ENCODE measurements at places on chromosomes 1 and 21.

DNA sequence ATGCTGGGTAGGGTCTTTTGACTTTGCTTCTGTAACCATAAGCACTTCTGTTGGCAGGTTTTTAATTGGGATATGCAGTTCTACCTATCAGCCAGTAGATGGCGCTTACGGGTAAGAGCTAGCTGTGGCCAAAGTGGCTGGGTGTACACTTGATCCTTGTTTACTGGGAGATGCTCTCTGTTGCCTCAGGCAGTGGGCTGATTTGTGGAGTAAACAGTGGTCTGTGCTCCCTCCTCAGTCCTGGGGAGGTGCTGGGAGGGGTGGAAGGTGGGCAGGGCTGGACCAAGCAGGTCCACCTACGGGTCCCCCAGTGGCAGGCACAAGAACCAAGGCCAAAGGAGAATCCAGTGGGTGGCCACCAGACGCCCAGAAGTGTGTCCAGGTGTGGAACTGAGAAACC is 43.4 kb downstream of the RALGPS2 start:
- DNase-seq, result no peak

GRCh38 chr1:26164036-26164860 is 4.5 kb downstream of the C1orf232 start:
- peak; percentile 61 for DNase-seq

DNA sequence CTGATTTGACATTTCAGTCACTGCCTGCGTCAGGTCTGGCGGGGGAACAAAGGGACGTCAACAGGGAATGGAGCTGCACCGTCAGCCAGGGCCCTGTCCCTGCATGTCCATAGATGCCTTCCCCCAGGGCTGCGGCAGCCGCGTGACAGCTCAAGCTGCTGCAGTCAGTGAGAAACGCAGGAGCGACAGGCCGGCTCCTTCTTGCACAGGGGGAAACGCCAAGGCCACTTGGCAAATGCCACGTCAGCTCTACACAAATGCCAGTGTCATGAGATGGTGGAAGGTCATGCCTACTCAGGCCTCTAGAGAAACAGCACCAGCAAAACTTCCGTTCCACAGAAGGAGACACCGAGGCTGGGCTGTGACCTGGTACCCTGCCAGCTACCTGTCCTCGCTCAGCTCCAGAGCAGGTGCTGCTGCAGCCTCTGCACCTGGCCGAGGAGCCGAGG is 37.7 kb downstream of the SYF2 start:
- no peak for DNase-seq

DNA sequence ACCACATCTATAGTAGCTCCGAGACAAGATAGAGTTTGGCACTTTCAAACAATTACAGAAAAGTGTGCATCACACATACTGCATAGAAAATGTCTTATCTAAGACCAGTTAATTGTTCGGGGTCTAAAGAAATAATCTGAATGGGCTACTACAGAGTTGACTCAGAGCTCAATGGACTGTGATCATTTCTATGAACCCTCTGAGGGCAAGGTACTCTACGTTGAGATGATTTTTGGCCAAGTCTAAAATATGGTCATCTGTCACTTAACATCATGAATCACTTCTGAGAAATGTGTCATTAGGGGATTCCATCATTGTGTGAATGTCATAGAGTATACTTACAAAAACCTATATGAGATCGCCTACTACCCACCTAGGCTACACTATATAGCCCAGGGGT is 123.5 kb downstream of the SLC44A5 start:
- DNase-seq, result no peak

- no peak for DNase-seq
Measured at GRCh38 chr1:53987880-53988279, 30.1 kb downstream of the LDLRAD1 start.

- no peak for DNase-seq
Measured at GRCh38 chr1:66464351-66464750, 69.6 kb upstream of the SGIP1 start.

- no peak for DNase-seq
Measured at GRCh38 chr1:221991221-221991620, 249.3 kb upstream of the DUSP10 start.

DNA sequence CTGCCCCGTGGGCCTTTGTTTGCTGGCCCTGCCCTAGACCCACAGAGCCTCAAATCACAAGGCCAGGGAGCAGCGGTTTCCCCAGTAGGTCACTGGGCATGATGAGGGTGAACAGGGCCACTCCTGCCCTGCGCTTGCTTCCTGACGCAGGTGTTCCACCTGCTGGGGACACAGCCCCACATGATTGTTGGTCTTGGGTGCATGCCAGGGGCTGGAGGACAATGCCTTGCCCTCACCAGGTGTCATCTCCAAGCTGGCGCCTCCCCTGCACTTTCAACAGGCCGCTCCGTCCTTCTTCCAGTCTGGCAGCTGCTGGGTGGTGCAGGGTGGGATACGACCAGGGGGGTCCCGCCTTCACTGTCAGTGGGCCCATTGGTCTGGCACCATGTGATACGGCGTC is 24.3 kb downstream of the IL10RB start:
- DNase-seq, result no peak

DNA sequence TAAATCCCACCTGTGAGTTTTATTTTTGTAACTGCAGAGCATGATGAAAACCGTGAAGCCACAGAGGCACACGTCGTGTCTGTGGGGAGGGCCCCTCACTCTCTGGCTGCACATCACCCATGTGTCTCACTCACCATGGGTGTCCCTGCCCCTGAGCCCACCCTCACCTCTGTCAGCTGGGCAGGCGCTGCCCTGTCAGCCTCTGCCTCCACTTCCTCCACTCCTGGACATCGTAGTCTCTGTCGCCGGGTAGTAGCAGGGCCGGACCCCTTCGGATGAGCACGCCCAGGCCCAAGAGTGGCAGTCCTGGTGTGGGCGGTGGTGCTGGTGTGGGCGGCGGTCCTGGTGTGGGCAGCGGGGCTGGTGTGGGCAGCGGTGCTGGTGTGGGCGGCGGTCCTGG is 37.3 kb downstream of the COL18A1 start:
- DNase-seq, result no peak

- DNase-seq, result no peak
Measured at GRCh38 chr1:151705753-151706463, 10.7 kb downstream of the CELF3 start.

DNA sequence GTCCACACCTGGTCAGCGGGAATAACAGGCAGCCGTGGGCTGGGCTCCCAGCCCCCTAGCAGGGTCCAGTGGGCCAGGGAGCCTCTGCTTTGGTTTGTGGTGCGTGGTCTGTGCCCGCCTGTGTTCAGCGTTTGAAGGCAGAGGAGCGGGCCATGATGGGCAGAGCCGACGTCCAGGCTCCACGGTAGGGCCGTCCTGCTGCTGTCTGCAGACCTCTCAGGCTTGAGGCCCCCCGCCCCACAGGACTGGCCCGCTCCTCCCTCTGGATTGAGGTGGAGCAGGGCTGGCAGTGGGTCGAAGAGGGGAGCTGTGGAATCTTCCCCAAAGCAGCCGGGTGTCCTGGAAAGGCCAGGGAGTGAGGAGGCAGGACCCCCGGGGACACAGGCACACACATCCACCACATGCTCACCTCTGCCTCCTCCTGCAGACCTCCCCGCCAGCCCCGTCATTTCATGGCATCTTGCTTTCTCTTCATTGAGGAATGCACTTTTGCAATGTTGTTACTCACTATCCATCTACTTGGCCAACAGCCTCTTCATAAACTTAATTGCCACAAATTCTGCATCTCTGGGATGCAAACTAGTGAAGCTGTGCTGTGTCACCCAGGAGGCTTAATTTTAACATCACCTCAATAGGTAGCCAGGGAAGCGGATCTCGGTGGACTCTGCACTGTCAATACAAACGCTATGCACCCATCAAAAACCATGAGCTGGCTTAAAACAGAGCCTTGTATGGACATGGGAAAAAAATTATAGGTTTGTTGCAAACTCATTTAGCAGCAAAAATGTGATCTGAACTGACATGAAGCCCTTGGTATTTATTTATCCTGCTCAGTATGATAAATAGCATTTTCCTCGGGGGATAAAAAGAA is 85.9 kb downstream of the PDE9A start:
- DNase-seq, result no peak

DNA sequence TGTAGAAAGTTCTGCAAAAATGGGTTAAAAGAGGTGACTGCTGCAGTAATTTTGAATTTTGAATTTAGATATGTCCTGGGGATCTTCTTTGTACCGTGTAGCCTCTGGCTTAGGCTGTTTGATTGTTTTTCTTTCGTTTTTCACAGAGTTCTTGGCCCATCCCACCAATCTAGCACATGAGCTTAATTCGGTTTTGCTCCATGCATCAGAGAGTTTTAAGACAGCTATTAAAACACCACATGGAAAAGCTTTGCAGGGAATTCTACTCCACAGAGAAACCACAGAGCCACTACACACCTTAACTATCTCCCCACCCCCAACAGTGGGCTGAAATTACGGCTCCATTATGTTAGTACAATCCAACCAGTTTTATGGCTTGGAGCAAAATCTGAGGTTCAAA is 25.5 kb downstream of the SPAG17 start:
- DNase-seq, result no peak

DNA sequence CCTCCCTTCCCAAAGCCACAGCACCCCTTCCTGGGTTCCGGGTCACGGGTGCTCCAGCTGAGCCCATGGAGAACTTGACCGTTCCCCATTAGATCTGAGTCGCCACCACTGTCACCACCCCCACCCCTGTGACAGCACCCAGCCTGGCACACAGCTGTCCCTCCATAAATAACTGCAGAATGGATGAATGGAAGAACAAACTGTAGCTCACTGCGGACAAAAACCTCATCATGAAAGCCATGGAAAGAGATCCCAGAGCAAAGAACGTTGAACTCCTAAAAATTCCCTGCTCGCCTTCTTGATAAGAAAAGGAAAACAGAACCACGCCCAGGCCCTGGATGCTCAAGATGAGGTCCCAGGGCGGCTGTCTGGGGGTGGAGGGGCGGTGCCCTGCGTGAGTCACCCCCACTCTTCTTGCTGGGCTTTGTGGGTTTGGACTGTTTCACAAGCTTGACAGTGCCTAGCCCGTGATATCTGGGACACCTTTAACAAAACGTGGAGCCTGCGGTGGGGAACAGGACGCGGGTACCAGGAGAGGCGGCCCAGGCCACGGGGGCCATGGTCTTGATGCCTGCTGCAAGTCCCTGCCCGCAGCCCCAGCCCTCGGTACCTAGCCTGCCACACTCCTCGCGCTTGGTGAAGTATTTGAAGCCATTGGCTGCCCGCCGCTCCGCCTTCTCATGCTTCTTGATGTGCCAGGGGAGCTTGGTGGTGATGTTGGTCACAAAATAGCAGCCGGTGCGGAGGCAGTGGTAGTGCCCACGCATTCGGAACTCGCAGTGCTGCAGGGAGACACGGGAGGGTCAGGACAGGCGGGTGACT is 151.9 kb downstream of the CASZ1 start:
- no peak for DNase-seq

DNA sequence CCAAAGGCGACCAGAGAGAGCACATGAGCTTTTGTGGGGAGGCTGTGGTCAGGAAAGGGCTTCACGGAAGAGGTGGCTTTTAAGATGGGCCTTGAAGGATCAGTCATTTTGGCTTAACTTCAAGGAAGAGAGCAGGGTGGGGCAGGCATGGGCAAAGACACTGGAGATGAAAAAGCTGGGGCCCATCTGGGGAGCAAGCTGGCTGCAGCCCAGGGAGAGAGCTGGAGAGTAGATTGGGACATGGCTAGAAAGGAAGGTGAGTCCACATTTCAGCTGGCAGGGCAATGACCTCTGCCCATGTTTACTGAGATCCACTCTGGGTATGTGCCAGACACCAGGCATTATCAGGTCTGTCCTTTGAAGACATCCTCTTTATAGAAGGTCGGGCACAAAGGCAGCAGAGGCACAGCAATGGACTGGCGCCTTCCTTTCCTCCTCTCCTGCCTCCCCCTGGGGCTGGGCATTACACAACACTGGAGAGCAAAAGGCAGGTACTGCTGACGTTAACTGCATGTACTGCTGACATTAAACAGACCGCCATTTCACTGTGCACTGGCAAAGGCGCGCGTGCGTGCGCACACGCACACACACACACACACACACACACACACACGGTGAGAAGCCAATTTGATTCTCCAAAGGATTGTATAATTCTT is 2.2 kb upstream of the UBXN10 start:
- DNase-seq, result no peak

DNA sequence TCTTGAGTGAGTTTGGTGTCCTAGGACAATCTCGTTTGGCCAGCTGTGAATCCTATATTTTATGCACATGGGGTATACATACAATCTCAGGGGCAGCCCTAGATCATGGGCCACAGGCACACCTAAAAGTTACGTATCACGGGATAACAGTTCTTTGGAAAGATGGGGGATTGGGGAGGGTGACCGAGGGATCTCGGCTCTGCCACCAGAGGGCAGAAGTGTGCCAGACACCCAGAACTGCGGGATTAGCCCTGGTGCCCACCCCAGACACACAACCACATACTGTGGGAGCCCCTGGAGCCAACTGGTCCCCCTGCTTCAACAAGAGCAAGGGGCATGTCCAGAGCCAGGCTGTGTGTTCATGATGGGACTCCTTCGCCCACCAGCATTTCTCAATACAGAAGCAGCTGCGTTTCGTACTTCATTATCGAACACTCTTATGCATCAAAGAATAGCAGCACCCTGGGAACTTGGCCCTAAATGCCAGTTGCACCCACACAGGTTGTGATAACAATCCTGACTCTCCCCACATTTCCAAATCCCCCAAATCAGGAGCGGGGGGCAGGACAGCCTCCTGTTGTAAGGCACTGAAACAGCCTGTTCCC is 37.4 kb downstream of the TMCO4 start:
- DNase-seq, result peak; percentile 30

GRCh38 chr1:116704278-116704677 is 36.7 kb upstream of the IGSF3 start:
- DNase-seq, result no peak

DNA sequence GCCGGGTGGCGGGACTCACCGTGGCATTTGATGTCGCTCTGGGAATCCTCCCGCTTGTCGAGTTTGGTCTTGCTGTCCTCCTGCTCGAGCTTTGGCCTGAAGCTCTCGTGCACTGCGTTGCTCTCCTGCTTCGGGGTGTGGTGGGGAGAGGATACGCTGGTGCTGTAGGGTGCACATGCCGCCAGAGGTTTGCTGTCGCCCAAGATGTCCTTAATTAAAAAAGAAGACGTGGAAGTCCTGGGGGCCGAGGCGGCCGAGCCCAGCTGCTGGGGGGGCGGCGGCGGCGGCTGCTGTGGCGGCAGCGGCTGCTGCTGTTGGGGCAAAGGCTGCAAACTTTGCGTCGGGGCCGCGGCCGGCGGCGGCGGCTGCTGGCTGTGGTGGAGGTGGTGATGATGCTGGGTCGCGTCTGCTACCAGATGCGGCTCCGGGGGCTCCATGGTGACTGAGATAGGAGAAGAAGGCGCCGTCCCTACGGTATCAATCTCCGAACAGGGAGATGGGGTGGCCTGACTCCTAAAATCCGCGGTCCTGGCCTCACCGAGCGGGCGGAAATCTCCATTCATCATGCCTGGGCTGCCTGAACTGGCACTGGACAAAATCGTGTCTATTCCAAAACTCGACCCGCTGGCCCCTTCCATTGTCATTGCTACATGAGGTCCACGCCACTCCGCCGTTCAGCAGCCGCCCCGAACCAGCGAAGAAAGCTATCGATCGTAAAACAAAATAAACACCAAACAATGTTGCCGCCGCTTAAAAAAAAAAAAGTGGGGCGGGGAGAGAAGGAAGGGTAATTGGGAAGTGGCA is at the start of gene BARHL2:
Gene BARHL2, minus strand, starts transcription at position 751 of the 804 bp plus-strand sequence. Its CDS starts 107 bp downstream, at position 644.
- DNase-seq, result no peak
